KBM-7 (cell line): ENCODE measurements at places on chromosomes 4 and X.

DNA sequence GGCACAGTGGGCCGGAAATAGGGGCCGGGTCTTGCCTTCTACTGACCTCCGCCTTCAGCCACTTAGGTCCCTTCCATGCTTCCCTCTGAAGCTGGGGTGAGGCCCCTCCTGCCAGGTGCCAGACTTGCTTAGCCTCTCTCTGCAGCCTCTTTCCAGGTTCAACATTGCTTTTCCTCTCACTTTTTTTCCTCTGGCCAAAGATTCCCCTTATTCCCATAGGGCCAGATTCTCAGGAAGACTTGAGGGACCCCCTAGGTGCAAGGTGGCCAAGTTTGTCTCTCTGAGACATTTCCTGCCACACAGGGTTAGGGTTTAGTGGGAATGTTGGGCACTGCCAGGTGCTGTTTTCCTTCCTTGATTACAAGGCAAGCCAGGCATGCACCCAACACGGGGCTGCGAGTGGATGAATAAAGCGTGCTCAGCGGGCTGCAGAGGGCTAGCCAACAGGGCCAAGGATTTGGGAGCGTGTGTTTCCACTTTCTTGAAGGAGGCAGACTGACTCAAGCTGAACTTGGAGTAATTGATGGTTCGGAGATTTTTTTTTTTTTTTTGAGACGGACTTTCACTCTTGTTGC is 7.6 kb upstream of the GJB1 start:
- no peak for DNase-seq

DNA sequence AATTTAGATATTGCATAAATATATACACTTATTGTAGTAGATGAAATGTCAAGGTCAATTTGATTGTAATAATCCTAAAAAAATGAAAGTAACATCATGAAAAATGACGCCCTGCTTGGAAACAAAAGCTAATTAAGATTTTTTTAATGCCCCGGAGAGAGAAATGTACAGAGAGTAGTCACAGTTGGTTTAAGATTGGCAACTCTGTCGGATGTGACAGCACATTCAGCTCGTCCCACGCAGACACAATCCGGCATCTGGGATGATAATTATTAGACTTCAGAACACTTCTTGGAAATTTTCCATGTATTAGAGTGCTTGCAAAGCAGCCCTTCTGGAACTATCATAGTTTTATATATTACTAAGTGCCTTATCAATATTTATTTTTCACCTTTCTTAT is 478.0 kb downstream of the PDHA2 start:
- DNase-seq: no peak

- no peak for DNase-seq
These were observed 222.4 kb downstream of the CRLF2 start for GRCh38 chrX:989959-990510.

DNA sequence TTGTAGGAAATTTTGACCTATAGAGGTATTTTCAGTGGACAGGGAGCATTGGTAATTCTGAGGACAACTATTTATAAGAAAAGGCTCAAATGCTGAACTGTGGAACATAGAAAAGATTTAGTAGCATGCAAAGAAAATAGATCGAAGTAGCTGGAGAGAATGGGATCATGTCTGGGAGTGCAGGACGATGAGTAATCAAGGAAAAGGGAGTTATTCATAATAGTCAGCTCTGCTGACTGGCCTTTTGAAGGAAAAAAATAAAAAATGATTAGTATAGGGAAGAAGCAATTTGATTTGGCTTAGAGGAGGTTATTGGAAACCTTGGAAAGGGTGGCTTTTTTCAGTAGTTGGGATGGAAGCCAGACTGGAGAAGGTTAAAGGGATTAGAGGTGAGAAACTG is 22.9 kb upstream of the ANK2 start:
- no peak for DNase-seq

- DNase-seq: no peak
These were observed 98.4 kb downstream of the PRSS12 start for GRCh38 chr4:118254368-118254767.

DNA sequence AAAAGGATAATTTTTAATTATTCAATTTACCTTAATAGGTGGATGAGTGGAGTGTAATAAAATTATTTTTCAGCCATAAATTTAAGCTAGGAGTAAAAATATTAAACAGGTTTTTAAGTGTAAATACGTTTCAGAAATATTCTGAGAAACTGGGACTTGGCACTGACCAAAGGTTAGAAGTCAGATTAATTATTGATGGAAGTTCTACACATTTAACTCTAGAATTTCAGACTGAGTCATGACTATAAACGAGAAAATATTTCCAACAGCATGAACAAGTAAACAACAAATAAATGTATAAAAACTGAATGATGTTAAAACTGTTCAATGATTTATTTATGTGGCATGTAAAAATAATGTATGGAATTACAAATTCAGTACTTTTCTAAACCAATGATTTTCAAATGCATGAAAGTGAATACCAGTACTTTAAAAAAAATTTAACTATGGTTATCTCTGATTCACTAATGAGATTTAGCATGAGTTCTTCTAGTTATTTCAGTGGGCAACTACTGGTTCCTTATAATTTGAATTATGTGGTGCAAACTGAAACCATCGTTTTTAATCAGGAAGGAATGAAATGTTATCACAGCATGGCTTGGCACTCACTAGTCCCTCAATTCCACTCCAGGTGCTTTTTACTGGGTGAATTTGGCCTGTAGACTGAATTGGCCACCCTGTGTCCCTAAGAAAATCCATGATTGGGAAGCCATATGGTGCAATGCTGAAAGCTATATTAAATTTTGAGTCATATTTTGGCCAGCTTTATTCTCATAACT is 244.2 kb downstream of the FSTL5 start:
- no peak for DNase-seq
